ENCODE measurements at places on chromosomes 7 and 10.

- DNase-seq, result peak; percentile 33
Measured at GRCh38 chr7:67484244-67484751, 487.7 kb downstream of the TYW1 start.

GRCh38 chr10:38102880-38103279, 8.7 kb downstream of the ZNF37A start:
- DNase-seq, result no peak

DNA sequence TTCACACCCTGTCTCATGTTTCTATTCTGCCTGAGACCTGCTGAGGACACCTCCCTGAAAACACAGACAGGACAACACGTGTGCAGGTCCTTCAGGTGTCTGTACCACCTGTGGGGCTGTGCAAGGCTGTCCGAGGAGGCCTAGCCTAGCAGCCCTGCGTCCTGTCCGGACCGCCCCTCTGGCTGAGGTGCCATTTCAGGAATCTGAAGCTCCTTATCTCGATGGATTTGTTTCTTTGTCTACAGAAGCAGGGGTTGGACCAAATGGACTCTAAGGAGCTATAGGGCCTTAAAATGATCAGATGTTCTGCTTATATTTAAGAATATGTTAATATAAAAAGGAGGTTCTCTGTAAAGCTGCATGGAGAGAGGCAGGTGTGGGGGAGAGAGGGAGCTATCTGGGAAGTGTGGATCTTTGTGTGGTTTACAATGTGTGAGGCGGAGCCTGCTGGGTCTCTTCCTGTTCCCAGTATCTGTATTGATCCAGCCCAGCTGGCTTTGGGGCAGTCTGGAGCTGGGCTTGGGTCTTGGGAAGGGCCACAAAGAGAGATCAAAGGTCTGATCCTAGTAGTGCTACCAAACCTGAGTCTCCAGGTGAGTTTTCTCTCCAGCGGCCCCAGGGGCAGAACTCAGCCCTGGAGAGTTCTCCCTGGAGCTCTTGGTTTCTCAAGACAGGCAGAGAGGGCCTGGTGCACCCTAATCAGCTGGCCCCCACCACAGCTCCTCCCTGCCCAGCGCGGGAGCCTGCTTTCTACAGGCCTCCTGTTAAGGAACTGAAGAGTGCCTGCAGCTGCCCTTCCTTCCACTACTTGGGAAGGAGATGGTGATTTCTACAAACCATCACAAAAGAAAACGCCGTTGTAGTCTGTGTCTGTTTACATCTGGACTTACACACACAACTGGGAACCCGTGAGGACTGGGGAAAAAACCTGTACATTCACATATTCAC, 3.4 kb upstream of the MNX1 start:
- no peak for DNase-seq

DNA sequence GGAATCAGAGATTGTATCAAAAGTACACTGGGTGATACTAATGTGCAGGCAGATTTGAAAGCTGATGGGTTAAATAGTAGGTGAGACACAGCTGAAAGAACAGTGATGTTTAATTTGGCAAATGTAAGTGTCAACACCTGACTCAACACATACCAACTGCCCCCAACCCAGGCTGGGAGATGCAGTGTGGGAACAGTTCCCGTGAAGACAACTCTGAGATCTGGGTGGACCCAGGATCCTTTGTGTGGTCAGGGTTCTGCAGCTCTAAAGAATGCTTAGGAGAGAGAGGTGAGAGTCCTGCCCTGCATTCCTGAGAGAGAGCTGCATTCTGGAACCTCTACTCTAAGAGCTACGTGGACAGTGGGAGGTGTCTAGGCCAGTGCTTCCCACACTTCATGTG, 479.7 kb downstream of the RPS24 start:
- DNase-seq, result no peak

- no peak for DNase-seq
Measured at GRCh38 chr7:85897967-85898366, 711.1 kb upstream of the SEMA3D start.

DNA sequence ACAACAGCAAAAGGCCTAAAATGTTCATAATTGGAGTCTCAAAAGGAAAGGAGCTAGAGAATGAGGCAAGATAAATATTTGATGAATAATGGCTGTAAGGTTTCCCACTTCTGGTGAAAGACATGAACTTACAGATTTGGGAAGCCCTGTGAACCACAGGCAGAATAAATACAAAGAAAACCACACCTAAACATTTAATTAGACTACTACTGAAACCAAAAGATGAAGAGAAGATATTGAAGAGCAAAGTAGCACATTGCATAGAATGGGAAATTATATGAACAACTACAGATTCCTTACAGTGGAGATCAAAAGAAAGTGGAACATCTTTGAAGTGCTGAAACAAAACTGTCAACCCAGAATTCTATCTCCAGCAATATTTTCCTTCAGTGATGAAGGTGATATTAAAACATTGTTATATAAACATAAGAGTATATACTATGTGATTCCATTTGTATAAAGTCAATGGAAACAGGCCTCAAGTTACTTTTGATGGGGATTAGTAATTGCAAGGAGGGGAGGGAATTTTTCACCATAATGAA, 191.3 kb upstream of the KAT6B start:
- no peak for DNase-seq

DNA sequence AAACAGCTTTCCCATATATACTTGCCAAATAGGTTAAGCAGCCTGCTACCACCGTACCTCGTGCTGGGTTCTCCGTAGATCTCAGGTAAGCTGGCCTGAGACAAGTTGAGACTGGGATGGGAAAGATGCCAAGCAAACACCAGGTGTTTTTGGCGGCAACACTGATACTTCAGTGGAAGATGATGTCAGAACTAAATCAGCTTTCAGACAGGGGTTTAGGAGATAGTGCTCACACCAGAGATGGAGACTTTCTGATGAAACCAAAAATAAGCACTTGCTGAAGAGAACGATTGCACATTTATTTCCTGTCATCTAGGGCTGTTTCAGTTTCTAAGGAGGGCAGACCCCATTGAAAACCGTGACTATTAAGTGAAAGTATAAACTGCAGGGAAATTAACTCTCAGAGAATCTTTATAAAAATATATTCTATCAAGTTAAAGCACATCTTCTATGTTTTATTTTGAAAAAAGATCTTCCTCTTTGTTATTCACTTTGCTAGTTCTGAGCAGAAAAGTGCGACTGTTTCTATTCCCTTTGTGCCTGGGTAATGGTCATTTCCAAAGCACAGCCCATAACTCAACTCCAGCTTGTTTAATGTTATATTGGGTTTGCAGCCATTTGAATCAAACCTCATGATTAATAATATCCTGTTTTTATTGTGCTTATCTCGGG, 149.9 kb downstream of the CPED1 start:
- peak; percentile 46 for DNase-seq

- DNase-seq, result no peak
Measured at GRCh38 chr10:51468424-51468823, 231.0 kb downstream of the CSTF2T start.

- no peak for DNase-seq
Measured at GRCh38 chr10:113127901-113128283, 177.8 kb downstream of the TCF7L2 start.

GRCh38 chr10:105908701-105909100, 1255.8 kb downstream of the SORCS1 start:
- DNase-seq, result no peak

GRCh38 chr10:14507176-14507575, 176.5 kb upstream of the FRMD4A start:
- peak; percentile 30 for DNase-seq

DNA sequence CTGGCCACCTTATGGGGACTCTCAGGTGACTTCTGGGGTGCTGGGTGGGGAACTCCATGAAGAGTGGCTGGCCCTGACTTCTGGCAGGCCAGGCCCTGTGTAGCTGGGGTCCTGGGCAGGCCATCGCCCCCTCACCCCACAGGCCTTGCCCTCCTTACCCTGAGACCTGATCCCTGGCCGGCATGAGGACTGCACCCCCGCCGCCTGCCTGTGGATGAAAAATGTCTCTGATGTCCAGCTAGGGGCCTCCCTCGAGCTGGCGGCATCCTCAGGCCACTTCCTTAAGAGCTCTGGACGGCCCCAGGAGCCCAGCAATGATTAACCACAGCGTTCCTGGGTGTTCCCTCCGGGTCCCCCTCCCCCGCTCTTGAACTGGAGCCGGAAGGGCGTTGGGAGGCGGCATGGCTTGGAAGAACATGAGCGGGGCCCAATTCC, 31.8 kb upstream of the SHH start:
- no peak for DNase-seq

GRCh38 chr7:136006208-136006607, 29.0 kb upstream of the MTPN start:
- no peak for DNase-seq

DNA sequence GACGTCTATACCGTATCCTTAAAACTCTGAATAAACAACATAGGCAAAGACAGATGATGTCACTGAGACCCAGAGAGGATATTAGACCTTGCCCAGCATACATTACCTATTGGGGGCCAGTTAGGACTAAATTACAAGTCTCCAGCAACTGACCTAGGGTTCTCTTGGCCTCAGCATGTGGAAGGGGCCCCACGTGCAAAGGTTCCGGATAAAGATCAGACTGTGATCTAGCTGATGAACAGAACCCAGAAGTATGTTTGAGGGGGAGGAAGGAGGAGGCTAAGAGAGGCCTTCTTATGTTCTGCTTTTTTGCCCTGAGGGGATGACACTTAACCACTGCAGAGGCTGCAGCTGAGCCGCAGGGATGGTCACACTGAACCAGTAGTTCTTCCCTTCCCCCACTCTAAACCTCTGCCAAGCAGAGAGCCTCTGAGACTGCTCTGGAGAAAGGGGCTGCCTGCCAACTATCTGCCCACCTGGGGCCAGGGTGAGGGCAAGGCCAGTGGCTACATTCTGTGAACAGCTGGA, 24.0 kb upstream of the KMT2C start:
- DNase-seq, result no peak

DNA sequence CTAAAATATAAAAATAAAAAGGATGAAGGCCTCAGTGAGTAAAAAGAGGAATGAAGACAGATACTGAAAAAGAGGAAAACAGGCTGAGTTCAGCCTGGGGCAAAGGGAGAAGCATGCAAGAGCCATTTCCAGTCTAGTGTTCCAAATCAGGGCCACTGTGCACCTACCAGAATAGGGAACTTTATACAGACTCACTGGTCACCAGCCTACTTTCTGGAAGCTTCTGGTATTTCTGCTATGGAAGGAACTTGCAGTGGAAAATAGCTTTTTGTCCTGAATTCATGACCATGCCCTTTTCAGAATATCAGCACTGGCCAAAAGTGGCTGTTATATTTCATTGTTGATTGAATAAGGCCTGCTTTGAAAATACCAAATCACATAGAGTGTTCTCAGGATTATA, 28.8 kb downstream of the ABRAXAS2 start:
- DNase-seq, result no peak

- DNase-seq, result no peak
Measured at GRCh38 chr7:116317907-116318306, 107.6 kb downstream of the TES start.

DNA sequence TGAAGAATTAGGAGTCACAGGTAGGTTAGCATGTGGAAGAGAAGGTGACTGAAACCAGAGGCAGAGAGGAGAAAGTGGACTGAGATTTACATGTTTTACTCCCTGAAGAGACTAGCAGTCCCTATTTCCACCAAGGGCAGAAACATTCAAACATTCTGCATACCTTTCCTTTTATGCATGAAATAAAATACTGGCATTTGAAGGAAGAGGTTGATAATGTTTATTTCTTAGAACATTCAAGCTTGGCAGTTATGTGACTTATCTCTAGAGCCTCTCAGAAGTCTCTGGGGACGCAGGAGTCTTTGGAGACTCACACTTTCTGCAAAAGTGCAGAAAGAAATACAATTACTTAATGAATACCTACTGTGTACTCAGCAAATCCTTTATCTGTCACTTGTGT, 507.1 kb upstream of the C7orf33 start:
- no peak for DNase-seq

DNA sequence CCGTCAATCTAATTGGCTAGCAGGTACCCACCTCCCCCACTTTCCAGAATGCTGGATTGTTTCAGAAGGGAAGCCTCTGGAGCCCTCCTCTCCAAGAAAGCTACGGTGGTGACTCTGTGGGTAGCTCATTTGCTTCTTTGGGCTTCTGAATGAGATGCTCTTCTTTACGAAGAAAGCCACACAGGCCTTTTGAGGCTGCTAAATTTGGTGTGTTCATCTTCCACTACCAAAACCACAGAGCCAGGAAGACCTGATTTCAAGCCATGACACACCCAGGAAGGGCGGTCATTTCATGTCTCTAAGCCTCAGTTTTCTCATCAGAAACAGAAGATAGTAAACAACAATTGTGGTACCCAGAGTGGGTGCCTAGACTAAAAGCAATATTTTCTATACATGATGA, 901.2 kb downstream of the KCNMA1 start:
- no peak for DNase-seq

DNA sequence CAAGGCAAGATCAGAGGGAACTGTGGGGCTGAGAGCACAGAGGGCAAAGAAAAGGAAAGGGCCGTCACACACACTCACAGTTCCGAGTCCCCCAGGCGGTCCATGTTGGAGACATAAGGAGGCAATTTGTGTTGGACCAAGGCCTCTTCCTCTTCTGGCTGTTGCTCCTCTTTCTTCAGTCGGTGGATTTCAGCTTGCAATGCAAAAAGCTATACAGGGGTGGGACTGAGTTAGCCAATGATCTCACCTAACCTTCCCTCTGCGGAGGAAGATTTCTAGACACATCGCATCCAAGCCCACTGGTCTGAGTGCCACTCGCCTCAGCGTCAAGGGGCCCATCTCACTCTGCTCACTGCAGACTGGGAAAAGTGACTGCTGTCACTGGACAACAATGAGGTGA, 5.5 kb downstream of the WDR91 start:
- DNase-seq, result no peak

- no peak for DNase-seq
Measured at GRCh38 chr10:32446536-32447406, 831 bp downstream of the CCDC7 start.

DNA sequence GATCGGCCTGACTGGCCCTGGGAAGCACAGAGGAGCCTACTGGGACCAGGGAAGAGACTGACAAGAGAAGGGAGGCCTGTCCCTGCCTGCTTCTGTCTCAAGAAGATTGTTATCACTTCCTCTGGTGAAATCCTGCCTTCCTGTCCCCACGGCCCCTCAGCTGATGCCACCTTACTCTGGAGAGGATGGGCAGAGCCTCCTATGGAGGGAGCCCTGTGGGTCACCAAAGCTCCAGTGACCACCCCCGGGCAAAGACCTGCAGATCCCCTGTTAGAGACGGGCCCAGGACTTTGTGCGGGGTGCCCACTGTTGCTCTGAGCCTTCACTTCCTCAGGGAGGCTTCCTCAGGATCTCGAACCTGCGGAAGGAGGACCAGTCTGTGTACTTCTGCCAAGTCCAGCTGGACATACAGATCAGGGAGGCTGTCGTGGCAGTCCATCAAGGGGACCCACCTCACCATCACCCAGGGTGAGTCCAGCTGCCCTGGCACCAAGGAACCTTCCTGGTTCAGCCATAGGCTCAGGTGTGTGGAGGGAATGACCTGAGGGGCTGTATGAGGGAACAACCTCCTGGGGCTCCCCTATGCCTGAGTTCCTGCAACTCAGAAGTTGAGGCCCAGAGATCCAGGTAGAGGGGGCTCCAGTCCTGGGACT, 1.4 kb upstream of the PILRB start:
- no peak for DNase-seq

DNA sequence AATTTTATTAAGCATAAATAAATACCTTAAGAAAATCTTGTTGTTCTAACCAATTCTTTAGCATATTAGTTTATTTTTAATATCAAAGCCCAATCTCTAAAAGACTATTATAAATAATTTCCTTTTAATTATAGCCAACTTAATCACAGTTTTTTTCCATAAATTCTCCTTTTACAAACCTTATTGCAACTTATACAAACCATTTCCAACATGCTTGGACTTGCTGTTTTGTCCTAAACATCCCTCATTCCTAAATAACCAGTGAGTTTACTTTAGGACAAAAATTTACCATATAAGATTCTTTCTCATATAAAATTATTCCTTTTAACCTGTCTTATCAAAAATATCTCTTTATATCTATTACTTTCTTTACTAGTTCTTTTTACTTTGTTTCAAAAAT, 25.2 kb upstream of the LSM8 start:
- no peak for DNase-seq

Data from NCI-H2107 (cell line).